Osteoblast (primary cell): ENCODE measurements at places on chromosomes 1 and 21. TPM values are rescaled to one million over a fixed set of nuclear protein-coding genes. Genes with fewer than 3 reads are reported as not detected.

The ADAMTSL4 gene
- total RNA-seq: 3.2 and 5.4 TPM in 2 replicates

The F13B gene
- total RNA-seq: under 0.01 TPM in 1 of 2 replicates, not detected in the other

The KRTAP21-2 gene
- total RNA-seq: not detected in 2 replicates

The APOBEC4 gene
- total RNA-seq: under 0.01 TPM in 1 of 2 replicates, not detected in the other

The LCE5A gene
- total RNA-seq: not detected in 2 replicates
